RWPE1 (cell line): ENCODE measurements at places on chromosomes 1 and 21.

- no peak for DNase-seq
Observed at GRCh38 chr1:80807981-80808380, 992.8 kb upstream of the ADGRL2 start.

- no peak for DNase-seq
Observed at GRCh38 chr21:39531840-39532239, 80.1 kb downstream of the SH3BGR start.

DNA sequence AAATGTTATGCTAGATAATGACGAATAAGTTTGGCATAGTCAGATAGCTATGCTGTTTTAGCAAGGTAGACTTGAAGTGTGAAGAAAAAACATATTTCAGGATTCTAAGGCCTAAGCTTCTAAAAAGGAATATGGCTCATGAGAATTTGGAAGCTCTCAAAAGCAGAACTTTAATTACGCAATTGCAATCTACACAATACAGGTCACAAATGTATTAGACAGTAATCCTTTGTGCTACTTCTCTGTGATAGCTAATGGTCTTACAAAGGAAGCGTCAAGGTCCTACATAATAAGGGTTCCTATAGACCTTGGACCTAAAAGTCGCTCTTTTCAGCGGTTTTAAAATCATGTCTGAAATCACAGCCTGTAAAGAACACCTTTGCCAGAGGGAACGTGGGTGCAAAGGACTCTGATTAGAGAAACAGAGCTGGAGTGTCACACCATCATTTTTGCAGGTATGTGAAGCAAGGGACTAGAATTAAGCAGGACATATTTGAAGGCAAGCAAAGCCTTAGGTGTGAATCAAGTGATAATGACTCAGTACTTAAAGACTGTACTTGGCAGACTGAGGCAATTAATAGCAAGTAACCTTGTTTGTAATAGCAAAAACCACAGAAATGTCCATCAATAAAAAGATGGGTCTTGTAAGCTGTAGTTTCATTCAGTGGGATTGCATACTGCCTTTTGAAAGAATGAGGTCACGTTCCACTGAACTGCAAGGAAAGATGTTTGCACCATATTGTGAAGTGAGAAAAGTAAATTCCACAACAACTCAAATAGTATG, 420.2 kb downstream of the KCTD3 start:
- DNase-seq = no peak

- no peak for DNase-seq
Observed at GRCh38 chr1:167499664-167500101, 18.6 kb downstream of the CD247 start.

DNA sequence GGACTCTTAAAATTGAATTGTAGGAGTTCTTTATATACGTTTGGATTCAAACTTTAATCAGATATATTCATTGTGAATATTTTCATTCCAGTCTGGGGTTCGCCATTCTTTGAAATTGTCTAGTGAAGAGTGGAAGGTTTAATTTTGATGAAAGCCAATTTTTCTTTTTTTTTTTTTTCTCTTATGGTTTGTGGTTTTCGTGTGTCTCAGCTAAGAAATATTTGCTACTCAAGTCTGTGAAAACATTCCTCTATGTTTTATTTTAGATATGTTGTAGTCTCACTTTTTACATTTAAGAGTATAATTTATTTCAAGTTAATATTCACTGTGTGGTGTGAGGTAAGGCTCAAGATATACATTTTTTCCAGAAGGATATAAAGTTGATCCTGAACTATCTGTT, 220.5 kb downstream of the KCNT2 start:
- no peak for DNase-seq

GRCh38 chr1:66489151-66489550, 44.8 kb upstream of the SGIP1 start:
- peak; percentile 18 for DNase-seq

GRCh38 chr1:12085643-12086260, 22.6 kb downstream of the TNFRSF8 start:
- DNase-seq = no peak
